Left renal cortex interstitium (tissue), 4 donors: ENCODE measurements at places on chromosomes 13 and 19.

DNA sequence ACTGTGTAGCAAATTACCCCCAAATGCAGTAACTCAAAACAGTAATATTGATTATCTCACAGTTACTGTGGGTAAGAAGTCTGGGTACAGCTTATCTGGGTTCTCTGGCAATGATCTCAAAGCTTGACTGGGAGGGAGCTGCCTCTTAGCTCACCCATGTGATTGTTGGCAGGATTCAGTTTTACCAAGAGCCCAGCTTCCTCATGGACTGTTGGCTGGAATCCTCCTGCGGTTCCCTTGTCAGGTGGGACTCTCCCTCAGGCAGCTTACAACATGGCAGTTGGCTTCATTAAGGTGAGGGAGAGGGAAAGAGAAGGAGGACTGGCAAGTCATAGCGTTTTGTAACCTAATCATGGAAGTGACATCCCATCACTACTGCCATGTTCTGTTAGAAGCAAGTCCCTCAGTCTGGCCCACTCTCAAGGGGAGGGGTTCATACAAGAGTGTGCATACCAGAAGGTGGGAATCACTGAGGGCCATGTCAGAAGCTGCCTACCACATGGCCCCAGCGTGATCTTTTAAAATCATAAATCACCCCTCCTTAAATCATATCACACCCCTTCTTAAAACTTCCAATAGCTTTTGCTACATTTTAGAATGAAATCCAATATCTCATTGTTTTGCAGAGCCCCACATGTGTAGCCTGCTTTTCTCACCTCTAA lies 108.1 kb downstream of the OLFM4 start:
- DNase-seq, result no peak

DNA sequence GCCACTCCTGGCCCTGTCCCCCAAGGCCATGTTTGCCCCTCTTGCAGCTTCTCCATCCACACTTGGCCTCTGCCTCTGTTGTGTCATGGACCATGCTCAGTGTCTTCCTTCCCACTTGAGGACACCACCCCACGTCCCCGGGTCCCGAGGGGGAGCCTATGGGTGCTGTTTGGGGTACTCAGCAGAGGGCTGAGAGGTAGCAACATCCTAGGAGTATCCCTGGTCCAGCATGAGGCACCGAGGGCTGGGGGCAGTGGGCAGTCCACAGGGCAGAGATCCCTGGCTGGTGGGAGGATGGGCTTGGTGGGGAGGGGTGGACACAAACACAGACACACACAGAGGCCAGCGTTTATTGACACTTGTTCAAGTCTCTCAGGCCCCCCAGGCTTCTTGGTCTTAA lies 1.7 kb downstream of the COX7A1 start:
- no peak for DNase-seq

DNA sequence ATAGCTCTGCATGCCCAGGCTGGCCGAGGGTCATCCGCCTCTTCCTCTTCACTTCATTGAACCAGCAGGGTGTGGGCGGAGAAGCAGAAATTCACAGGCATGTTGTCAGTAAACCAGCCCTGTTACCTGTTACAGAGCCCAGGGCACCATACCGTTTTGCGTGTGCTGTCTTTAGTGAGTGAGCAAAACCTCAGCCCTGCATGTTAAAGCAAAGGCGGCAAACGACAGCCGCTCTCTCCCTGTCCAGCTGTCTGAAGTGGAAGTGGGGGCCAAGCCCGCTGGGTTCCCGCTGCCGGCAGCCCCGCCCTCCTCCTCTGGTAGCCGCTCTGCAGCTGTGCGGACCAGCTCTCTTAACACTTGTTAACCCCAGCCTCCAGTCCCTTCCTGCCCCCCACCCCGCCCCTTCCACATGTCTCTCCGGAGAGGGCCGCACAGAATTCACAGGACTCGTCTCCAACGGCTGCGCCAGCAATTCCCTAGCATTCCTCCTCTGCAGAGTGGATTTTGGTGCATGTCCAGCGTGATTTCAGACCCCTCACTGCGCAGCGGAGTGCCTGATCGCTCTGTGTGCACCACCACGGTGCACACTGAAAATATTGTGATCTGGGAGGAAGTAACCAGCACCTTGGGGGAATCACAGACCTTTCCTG lies 12.7 kb downstream of the KLHL26 start:
- DNase-seq, result no peak

DNA sequence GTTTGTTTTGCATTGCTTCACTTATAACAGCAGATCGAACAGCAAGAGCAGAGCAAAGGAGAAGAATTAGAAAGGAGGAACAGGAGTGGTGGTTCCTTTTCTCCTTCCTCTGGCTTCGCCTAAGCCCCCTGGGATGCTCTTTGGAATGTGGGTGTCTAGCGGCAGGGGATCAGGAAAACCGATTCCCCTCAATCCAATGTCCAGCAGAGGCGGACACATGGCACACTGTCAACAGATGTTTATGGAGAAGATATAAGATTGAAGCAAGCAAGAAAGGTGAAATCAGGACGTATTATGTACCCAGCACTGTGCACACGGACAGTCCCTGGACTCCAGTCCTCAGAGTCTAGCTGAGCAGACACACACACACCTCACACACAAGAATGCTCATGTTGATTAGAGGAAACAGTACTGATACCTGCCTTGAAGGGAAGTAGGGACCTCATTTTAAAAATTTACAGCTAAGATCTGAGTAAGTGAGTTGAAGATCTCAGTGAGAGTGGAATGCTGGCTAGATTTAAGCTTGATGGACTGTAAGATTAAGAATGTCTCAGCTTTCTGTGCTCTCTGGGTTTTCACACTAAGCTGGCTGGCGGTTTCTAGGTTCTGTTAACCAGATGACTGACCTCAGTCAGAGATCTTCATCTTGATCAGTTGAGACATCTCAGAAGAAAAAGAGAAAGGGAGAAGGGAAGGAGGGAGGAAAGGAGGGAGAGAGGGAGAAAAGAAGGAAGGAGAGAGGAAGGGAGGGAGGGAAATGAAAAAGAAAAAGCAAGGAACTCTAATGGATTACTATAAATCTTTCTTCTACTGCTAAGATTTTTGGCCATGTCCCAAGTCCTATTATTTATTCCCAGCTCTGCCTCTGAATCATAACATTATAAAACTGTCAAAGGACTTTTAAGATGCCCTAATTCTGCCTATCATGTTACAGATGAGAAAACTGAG lies 44.8 kb downstream of the FLT1 start:
- DNase-seq, result no peak

GRCh38 chr19:14347999-14348889 lies 33.0 kb upstream of the ADGRE5 start:
- DNase-seq, result no peak

DNA sequence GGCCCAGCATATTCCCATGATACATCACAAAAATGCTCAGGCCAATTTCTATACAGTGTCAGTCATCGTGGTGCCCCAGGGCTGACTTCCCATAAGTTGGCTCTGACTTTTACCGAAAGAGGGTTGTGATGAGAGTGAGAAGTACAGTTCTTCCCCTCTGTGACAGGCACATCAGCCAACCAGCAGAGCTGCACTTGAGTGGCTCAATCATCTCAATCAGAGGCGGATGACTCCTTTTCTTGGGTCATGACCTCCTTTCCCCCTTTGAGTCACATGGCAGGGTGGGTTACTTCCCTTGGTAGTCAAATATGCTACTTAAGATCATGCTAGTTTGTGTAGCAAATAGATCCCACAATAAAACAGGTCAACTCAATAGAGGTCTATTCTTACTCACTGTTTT lies 6.9 kb upstream of the AMER2 start:
- DNase-seq, result no peak

DNA sequence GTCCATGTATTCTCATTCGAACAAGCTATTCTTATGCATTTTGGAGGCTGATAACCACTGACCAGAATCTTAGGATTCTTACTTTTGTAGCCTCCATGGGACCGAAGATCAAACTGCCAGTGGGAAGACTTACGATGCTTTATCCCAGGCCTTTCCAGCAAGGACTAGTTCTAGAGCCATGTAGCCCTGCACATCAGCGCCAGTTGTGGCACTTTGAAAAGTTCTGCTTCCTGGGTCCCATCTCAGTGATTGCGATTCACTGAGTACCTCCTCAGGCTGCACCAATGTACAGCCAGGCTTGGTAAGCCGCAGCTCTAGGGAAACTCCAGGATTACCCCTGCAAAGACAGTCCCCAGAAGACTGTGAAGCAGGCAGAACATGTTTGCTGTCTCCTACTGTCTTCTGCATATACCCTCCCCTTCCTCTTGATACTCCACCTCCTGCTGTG lies 18.9 kb upstream of the ENOX1 start:
- no peak for DNase-seq

GRCh38 chr13:94056362-94056990 lies 423.0 kb downstream of the DCT start:
- DNase-seq, result no peak

GRCh38 chr19:40444000-40444824 lies at the start of gene SERTAD3:
Gene SERTAD3 (minus strand): TSS chr19:40444335. CDS start chr19:40442080, 2,255 bp downstream.
- DNase-seq, result peak; percentile 97

DNA sequence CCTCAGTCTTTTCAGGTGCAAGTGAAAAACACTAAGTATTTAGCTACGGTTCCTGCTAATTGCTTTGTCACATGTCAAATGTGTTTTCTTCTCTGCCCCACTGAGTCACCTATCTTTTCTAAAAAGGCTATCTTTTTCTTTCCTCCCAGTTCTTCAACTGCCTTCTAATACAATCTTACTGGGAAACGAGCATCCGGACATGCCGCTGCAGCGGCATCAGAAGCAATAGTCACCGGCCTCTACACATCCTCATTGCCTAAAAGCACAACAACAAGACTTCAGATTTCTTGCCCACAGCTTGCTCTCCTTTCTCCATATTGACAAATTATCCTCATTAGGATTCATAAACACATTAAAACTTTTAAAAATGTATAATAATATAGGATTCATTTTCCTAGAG lies 1.2 kb downstream of the PCDH9 start:
- DNase-seq, result no peak

DNA sequence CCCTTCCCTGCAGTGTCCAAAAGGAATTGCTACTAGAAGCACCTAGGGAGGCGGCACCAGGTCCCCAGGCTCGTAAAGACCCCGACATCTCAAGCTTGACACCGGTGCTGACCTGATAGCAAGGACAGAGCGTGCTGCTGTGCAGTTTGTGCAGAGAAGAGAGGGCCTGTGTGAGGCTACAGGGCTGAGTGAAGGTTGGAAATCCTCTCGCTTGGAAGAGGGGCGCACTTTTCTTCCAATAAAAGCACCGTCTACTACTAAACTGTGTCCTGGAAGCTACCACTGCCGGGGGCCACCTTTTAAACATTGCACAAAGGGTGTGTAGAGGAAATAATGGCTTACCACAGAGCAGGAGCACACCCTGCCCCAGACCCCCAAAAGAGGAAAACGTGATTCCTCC lies 11.0 kb downstream of the TMEM272 start:
- no peak for DNase-seq

DNA sequence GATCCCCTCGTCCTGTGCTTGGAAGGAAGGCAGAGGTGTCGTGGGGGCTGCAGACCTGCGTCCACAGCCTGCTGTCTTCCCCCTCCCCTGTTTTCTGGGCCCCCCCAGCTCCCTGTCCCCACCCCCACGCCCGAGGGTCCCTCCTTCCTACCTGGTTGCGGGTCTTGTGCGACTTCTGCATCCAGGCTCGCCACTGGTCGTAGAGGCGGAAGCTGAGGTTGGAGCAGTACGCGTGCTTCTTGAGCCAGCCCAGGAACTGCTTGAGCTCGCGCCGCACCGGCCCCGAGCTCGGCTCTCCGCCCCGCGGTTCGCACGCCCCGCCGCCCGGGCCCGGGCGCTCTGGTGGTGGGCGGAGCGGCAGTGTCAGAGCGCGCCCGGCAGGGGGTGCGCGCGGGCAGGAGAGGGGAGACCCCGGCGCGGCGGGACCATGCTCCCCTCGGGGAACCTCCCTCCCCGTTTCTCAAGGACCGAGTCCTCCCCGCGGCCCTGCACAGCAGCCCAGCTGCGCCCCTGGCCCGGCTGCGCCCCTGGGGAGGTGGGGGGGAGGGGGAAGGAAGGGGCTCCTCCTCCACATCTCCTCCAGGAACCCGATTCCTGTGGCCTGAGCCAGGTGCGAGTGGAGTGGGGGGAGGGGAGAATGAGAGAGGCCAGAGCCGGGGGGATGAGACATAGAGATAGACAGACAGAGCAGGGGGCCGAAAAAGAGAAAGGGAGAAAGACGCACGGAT lies 5.7 kb downstream of the REX1BD start:
- DNase-seq, result no peak

DNA sequence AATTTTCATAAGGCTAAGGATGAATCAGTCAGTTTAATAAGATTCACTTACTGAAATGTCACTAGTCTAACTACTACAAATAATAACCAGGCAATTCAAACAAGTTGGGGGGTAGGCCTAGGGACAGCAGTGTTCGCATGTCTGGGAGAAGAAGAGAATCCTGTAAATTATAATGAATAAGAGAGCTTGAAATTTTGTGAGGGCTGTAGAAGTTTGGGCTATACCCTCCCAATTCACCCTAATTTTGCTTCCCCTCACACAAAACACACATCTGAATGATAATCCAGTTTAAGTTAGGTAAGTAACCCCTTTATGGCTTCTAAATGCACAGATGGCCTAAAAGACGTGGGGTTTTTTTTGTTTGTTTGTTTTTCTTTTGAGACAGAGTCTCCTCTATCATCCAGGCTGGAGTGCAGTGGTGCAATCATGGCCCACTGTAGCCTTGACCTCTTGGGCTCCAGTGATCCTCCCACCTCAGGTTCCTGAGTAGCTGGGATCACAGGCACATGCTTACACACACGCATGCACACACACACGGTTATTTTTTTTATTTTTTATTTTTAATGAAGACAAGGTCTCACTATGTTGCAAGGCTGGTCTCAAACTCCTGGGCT lies 69.9 kb downstream of the TBC1D4 start:
- no peak for DNase-seq

GRCh38 chr19:13255041-13255718 lies 105.0 kb downstream of the IER2 start:
- DNase-seq, result no peak

DNA sequence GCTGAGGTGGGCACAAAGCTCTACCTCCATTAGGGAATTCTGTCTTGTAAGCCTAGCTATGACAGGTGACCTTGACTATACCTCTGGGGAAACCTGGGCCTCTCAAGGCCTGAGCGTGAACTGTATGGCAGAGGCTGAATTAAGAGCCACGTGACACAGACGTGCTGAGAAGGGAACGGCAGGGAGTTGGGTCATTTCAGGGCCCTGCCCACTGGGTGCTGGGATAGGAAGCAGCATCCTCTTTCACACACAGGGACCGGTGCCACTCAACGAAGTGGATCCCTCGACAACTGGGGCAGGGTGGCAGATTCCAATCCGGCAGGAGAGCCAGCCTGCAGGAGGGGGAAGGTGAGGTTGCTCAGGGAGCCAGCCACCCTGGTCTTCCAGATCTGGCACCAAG lies 9.2 kb downstream of the ASF1B start:
- no peak for DNase-seq

- no peak for DNase-seq
Measured at GRCh38 chr19:8611877-8612806, 1.6 kb upstream of the ADAMTS10 start.

- DNase-seq, result no peak
Measured at GRCh38 chr19:18477042-18477779, 39.3 kb upstream of the ISYNA1 start.

DNA sequence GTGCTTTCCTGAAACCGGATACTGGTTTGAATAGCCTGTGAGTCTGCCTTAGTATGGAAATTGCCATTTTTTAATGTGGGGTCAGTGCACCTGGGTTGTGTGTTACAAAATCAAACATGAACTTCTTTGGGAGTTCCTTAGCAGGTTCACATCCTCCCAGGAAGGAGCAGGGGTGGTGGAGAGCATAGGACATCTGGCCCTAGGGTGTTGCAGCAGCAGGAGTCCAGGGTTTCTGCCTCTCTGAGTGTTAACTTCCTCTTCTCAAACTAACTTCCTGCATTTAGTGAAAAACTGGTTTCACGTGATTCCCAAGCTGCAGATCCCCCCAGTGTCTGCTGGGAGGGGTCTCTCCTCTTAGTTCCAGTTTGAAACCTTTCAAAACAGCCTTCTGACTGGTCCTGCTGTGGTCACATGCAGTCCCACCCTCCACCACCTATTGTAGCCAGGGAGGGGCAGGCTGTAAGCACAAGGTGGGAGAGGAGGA lies 7.2 kb downstream of the RNASEH2B start:
- DNase-seq, result no peak
